Activated CD4-positive, CD25-positive, alpha-beta regulatory T cell treated with anti-CD3 and anti-CD28 coated beads, Interleukin-2, amount 50 U/mL, for 16 hours (primary cell): ENCODE measurements at places on chromosomes 4 and X.
A peak's percentile ranks its signal among the peaks of the same experiment; 100 is the strongest.

GRCh38 chr4:88659890-88660208 is 37.8 kb downstream of the NAP1L5 start:
- no peak for DNase-seq

- no peak for DNase-seq
Observed at GRCh38 chr4:154366956-154367355, 124.6 kb downstream of the DCHS2 start.

DNA sequence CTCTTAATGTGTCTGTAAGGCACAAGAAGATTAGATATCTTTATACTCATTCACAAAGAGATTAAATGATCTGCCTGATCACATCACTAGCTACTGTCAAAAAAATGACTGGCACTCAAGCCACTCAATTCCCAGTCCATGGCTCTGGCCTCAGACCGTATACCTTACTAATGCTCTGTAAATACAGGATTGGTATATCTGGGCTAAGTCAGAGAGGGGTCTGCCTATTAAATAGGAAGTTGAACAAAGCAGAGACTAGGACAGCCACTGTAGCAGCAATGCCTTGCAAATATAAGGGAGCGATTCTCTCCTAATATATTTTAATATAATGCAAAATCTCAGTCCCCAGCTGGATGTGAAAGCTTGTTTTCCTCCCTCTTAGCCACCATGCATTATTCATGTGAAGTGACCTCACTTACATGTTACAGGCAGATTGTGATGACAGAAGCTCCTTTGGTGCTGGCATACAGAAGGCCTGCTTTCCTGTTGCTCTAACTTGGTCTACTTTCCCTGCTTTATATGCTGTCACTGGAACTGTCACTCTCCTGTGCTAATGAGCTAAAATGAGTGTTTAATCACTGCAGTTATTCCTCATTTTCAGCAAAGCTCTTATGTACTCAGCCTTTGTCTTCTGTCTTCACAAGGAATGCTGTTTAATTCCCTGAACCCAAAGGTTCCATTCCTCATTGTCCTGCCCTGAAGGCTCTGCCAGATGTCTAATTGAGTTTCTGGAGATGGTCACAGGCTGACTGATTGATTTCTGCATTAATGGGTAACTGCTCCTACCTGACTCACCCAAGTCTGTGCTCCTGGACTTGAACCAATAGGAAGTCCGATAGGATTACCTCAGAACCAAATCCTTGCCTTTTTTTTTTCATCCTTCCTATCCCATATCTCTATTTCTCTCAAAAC is 578.2 kb downstream of the KLHL13 start:
- no peak for DNase-seq

- no peak for DNase-seq
Observed at GRCh38 chr4:89056292-89056952, 563 bp downstream of the FAM13A start.

GRCh38 chr4:37891260-37892159 is 626 bp downstream of the TBC1D1 start:
- DNase-seq = peak; percentile 22

DNA sequence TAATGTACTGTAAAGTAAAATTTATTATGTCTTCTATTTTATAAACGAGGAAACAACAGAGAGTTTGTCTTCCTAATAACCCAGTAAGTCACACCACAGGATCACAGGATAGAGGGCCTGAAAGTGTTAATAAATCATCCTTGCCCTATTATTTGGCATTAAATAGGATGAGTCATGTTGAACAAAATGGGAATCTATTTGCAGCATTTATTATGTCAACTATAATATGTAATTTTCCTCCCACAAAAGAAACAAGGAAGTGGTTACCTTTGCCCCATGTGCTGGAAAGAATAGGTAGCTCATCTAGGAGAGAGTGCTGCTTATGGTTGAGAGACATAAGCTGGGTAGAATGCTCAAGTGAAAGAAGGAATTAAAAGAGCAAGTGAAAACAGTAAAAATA is 237.6 kb upstream of the NDST3 start:
- DNase-seq = no peak

GRCh38 chr4:60461551-60461950 is 738.6 kb upstream of the ADGRL3 start:
- no peak for DNase-seq

DNA sequence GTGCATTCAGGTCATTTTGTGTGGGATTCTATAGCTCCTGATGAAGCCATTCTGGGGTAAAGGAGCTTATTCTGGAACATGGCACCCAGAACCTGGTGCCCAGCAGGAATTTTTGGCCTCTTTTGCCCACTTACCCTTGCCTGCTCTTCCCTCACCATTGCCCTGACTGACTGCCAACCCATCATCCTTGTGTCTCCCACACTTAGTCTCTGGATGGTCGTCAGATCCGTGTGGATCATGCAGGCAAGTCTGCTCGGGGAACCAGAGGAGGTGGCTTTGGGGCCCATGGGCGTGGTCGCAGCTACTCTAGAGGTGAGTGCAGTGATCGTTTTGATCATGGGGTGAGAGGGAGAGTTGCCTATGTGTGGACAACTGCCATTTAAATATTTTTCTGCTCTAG is 1.8 kb downstream of the RBM3 start:
- DNase-seq = no peak

DNA sequence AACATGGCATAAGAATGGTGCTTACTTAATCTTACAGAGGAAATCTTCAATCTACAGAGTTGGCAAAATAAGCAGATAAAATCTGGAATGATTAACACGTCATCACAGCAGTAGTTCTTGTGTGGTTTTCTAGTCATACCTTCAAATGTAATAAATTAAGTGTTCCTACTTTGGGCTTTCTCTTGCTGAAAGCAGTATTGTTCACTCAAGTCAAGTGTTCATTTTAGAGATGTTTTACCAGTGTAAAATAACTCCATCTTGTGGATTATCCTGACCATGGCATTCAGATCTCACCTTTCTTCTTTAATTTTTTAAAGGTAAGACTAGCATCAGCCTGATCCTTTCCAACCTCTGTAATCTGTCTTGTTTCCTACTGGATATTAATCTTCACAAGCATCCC is 72.9 kb downstream of the ADAMTS3 start:
- no peak for DNase-seq

DNA sequence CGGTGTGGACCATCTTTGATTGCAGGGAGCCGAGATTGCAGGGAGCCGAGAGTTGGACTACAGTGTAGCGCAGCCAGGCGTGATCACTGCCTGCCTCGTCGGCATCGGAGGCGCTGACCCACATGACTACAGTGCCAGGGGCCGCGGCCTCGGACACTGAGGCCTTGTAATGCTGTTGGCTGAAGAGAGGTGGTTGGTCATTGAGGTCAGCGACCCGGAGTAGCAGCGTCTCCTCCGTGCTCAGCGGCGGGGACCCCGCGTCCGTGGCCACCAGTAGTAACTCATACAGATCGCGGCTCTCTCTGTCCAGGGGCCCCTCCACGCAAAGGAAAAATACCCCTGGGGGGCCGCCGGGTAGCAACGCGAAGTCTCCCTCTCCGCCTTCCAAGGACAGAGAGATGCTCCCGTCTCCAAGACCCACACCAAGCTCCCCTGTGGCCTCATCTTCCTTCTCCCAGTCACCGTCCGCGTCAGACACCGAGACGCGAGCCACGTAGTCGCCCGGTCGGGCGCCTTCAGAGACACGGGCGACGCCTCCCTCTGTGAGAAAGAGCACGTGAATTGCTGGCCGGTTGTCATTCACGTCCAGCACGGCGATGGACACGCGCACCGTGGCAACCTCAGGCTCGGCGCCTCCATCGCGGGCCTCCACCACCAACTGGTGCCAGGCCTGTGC is 1.9 kb downstream of the DCHS2 start:
- DNase-seq = no peak

DNA sequence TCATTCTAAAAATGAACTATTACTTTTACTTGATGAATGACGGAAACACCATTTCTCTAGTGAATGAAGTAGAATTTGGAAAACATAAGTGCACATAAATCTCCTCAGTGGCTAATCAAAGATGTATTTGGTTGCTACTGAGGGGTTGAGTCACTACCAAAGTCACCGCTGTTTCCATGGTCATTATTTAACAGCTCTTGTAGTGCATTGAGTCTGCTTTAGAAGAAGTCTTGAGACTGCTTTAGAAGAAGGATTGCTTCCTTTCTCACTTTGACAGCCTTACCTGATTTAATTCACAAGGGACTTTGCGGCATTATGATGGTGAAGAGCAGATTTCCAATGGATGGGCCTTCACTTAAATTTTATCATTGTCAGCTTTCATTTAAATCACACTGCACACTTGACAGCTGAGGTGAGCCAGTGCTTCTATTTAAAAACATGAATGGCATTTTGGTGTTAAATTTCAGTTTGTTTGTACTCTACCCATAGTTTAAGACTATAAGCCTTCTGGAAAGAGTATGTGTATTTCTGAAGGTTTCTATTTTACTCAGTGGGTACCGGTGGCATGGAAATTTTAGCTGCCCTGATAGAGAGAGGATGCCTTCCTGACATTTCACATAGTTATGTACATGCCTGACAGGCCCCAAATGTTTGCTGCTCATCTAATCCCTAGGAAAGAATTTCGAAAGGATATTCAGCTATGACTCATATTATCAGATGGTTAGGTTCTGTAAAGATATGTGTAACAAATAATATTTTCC is 9.5 kb downstream of the ASB5 start:
- DNase-seq = no peak

DNA sequence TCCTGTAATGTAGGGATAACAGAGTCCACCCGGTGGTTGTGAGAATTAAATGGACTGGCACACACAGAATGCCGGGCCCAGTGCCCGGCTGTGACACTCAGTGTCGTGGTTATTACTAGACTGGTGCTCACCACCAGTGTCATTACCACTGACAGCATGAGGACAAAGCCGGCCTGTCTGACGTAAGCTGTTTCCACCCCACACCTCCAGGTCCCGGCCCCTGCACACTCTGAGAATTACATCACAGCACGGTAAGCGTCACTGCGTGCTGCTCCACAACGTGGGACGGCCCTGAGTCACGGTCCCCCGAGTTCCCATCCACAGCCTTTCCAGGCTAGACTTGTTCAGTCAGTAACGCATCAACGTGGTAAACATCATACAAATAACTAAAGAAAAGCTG is 22.9 kb downstream of the FAT1 start:
- DNase-seq = no peak

- DNase-seq = no peak
Observed at GRCh38 chrX:66076801-66077200, 36.9 kb upstream of the VSIG4 start.

DNA sequence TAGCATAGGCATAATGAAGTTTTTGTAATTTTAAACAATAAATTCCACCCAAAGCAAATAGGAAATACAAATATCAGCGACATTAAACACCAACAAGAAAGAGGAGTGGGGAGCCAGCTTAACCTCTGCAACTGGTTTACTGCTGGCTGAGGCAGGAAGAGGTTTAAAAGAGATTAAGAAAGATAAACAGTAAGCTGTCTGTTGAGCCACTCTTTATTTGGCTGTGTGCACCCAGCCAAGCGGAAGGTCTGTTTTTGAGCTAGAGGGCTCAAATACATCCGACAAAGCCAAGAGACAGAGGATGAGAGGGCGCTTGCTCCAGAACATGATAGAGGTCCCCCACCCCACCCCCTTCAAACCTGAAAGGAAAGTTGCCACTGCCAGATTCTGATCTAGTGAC is 191.4 kb downstream of the MGST2 start:
- no peak for DNase-seq

- DNase-seq = no peak
Observed at GRCh38 chr4:187333151-187333550, 609.5 kb upstream of the FAT1 start.

- no peak for DNase-seq
Observed at GRCh38 chrX:1589356-1590130, 1.9 kb upstream of the AKAP17A start.

DNA sequence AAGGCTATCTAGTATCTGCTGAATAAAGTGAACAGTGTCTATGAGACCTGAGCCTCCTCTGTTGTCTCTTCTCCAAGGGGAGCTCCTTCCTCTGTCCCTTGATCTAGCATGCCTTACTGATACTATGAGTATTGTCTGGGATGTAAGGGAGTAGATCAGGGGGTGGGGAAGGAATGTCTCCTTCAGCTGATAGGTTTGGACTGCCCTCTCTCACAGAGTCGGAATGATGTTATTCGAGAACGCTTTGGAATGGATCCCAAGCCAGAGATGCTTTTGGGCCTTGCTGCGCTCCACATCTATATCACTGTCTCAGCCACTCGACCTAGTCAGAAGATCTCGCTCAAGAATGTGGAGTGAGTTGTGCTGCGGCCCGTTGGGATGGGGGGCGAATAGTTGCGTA is 68.3 kb upstream of the PRPS1 start:
- DNase-seq = no peak

DNA sequence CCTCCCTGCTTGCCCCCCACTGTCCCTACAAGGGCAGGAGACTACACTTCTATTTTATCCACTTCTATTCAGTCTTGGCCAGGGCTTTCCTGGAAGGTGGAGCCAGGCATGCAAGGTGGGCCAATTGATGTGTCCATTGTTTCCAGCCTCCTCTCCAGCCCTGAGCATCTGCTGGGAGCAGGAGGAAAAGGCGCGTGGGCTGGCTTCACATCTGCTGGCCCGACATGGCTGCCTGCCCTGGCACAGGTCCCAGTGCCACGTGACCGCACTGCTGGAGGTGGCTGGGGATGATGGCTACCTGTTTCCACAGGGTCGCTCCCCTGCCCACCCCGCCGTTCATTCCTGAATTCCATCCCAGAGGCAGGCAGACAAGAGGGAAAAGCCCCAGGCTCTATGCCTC is 247.7 kb downstream of the AFAP1 start:
- no peak for DNase-seq

- no peak for DNase-seq
Observed at GRCh38 chr4:158788516-158788915, 19.7 kb downstream of the FNIP2 start.

DNA sequence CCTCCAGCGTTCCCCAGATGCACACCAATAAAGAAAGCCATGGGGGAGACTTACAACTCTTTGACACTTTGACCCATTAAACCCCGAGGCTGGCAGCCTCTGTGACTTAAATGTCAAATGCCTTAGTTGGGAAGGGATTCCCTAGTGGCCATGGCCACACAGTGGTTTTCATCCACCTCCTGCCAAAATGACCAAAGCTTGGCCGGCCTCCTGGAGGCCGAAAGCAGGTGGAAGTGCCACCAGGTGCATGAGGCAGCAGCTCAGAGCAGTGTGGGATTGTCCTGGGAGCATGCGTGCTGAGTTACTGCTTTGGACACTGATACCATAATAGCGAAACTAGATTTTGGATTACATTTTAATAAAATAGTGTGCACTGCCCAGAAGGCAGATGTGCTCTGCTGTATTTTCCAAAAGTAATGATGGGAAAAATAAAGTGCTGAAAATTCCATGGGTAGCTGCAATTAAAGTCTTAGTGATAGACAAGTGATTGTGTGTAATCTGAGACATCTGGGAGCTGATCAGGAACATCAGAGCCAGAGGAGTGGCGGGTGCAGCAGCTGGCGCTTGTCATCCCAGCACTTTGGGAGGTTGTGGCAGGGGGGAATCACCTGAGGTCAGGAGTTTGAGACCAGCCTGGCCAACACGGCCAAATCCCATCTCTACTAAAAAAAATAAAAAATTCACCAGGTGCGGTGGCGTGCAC is 39.8 kb upstream of the TADA2B start:
- no peak for DNase-seq

DNA sequence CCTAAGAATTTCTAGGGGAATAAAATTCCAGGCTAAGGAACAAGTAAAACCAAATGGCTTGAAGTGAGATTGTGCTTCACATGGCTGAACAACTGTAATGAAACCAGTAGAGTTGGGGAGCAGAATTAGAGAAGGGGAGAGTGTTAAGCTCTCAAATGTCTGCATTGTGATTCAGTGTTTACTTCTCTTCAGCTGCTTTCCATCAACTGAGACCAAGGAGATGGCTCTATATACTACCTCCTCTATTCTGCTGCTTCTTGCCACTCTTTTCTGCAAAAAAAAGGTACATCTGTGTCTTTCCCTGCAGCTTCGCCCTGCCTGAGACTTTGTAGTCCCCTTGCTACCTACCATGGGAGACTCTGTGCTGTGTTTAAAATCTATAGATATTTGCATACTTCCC is 73.5 kb downstream of the WDFY3 start:
- no peak for DNase-seq
